ENCODE measurements at places on chromosomes 1 and 21.
A peak's percentile ranks its signal among the peaks of the same experiment; 100 is the strongest.

DNA sequence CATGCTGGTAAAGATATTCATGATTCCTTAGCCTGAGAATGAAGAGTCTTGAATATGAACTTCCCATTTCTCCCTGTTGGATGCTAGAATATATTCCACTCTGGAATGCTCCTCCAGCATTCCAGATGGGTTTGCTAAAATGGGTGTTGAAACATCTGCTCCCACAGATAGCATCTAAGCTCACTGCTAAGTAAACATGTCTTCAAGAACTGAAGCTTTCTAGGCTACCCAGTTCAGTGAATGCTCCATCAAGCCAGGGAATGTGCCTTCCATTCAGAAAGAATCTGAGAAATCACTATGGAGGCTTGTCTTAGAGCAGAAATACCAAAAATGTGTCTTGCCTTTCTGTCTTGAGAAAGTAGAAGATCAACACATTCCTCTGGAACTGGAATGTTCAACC, 81.1 kb downstream of the TNFSF18 start:
- no peak for DNase-seq

DNA sequence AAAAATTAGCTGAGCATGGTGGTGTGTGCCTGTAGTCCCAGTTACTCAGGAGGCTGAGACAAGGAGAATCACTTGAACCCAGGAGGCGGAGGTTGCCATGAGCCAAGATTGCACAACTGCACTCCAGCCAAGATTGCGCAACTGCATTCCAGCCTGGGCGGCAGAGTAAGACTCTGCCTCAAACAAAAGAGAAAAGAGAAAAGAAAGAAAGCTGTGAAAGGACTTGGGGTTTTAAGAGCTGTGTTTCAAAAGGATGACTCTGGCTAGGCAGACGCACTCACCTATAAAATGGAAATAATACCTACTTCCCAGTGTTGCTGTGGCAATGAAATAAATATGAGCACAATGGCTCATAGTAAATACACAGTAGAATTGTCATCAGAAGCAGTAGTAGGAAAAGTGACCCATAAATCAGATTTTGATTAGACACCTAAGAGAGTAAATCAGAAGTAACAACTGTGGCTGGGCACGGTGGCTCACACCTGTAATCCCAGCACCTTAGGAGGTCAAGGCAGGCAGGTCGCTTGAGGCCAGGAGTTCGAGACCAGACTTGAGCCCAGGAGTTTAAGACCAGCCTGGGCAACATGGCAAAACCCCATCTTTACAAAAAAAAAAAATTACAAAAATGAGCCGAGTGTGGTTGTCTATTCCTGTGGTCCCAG, 45.9 kb upstream of the PUM1 start:
- peak; percentile 23 for DNase-seq

- no peak for DNase-seq
Measured at GRCh38 chr1:53026254-53026653, 35.8 kb upstream of the PODN start.

DNA sequence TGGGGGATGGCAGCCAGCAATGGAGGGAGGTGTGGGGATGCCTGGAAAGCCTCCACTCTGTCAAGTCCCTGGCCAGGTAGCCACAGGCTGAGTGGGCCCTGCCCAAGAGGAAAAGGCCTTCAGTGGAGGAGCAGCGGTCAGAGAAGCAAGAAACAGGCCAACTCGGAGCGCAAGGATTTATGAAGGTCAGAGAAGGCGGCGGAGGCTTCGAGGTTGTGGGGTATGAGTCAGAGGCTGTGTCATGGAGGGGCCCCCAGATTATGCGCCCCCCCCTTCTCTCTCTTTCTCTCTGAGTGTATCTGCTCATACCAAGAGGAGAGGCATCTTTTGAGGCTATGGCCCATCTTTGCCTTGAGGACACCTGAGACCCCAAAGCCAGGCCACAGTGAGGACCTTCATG, 99.5 kb downstream of the CASZ1 start:
- DNase-seq, result no peak

GRCh38 chr1:167423684-167424619, 94.4 kb downstream of the CD247 start:
- no peak for DNase-seq

GRCh38 chr1:64112281-64112680, 91.1 kb upstream of the UBE2U start:
- no peak for DNase-seq

DNA sequence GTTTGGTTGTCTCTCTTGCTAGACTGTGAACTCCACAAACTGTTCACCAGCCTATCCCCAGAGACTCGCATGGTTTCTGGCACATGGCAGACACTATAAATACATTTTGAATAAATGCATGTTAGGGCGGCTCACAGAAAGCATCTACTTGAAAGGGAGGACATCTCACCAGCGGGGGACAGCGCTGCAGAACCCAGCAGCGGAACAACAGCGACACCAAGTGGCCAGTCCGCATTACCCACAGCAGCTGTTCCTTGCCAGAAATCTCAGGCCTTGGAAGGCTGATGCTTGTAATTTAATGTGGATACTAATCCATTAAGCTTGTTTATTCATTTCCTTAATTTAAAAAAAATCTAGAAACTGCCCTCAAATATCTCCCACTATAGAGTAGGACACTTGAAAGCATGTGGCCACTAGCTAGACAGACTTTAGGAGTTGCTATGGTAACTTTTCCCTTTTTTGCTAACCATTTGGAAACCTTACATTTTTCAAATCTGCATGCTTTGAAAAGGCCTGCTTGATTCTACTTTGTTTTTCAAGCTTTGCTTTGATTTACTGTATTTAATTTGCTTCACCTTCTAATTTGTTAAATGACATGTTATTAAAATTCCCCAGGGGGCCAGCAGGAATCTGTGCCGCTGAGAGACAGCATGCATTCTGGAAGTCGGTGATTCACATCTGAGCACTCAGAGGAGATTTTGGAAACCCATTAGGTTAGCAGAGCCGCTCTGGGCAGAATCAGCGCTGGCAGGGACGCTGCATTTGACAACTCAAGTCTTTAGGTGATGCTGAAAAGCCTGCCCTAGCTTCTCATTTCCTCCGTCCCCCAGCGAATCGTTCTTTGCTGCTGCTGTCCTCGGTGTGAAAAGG, 63.5 kb upstream of the SSX2IP start:
- peak; percentile 69 for DNase-seq

GRCh38 chr1:153430166-153430553, 13.8 kb downstream of the S100A7A start:
- no peak for DNase-seq

DNA sequence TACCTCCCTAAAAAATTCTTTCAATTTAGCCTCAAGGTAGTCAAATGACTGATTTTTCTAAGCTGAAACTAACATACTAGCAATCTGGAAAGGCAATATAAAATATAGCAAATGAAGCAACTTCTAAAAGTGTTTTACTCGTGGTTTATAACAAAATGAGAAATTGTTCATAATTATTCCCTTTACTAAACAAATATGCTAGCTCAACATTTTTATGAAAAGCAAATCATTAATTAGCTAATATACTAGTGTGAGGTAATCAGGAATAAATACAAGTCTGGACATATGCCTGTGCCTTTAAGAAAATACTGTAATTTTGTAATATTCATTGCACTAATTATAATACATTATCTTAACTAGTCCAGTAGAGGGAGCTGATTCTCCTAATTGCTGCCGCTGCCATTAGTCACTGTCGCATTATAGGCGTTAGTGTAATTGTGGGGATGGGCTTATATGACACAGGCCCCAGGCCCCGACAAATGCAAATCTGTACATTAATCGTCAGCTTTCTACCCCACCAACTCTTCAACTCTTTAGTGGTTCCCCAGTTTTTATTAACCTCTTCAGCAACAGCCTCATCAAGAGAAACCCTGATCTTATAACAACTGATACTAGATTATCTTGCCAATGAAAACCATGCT, 160.9 kb downstream of the GABPA start:
- DNase-seq, result no peak

DNA sequence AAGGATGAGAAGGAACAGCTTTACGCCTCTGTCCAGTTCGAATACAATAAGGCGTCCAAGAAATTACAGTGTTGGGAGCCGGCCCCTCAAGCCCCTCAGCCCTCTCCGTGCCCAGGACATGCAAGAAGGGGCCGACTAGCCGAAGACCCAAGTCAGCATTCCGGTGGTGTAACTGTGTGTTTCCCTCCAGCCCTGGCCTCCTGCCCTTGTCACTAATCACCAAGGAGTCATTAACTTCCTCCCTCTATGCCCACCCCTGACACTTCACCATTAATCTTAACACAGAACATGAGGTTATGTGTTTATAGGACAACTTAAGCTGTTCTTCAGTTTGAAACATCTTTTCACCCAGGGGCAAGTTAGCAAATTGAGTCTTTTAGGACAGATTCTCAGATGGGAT, 16.4 kb upstream of the C4BPB start:
- DNase-seq, result no peak

- DNase-seq, result no peak
Measured at GRCh38 chr1:28074892-28075511, 13.4 kb downstream of the EYA3 start.

DNA sequence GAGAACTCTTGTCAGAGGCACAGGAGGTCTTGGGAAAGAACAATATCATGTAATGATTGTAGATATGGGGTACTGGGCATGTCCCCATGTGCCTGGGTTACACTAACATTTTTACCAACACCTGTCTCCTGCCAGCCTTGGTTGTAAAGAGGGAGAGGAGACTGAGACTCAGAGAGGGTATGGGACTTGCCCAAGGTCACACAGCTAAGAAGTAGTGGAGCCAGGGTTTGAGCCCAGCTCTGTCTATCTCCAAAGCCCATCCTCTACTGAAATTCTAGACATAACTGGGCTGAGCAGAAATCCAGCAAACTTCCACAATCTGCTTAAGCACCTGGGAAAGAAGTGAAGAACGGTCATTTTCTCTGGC, 2.6 kb upstream of the THEMIS2 start:
- no peak for DNase-seq

- no peak for DNase-seq
Measured at GRCh38 chr1:67019600-67020136, 34.3 kb downstream of the SLC35D1 start.

DNA sequence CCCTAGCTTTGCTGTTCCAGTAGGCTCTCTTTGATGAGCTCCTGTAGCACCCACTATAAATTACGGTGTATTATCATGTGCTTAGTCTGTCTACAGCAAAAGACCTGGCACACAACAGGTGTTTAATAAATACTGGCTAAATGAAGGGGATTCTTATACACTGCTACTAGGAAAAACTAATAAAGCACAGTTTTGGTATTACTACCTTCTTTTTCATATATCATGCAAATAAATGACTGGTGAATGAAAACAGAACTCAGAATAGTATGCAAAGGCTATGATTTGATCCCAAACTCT, 26.4 kb downstream of the WDR26 start:
- DNase-seq, result no peak

DNA sequence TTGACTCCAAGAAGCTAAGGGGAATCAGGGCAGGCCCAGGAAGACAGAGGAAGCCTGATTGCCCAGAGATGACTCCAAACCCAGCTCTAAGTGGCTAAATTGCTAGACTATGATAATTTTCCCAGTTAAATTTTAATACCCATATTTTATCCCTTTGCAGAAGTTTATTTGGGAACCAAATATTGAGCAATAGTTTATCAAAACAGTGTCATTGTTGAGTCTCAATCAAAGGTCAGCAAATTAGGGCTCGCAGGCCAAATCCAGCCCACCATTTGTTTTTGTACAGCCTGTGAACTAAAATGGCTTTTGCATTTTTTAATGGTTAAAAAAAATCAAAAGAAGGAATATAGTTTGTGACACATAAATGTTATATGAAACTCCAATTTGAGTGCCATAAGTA, 47.1 kb downstream of the LBR start:
- DNase-seq, result no peak

DNA sequence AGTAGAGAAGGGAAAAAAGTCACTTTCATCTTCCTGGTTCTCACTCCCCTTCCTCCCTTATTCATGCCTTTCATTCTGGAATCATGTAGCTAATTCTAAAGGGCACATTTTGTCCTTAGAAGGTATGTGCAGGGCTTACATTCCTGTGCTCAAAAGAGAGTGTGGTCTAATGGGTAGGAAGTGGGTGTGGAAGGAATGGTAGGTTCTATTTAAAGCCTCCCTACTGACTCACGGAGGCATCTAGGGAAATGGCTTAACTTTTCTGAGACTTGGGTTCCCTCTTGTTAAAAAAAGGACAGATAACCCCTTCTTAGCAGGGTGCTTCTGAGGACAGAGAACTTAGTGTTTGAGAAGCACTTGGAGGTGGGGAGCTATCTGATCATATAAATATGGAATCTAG, 249.3 kb upstream of the DUSP10 start:
- DNase-seq, result no peak

DNA sequence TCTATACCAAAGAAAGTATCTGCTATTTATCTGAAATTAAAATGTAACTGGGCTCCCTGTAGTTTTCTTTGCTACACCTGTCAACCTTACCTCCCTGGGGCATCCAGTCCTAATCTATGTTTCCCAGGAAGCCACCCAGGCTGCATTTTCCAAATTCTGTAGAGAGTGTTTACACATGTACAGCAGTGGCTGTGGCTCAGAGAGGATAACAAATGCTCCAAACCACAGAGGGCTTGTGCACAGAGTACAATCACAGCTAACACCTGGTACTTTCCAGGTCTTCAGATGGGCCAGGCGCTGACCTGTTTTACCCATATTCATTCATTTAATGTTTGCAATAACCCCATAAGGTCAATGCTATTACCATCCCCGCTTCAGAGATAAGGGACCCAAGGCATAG, 146.5 kb upstream of the TNR start:
- no peak for DNase-seq

- peak; percentile 53 for DNase-seq
Measured at GRCh38 chr1:226672339-226672762, 66.7 kb downstream of the ITPKB start.

- DNase-seq, result no peak
Measured at GRCh38 chr1:185154912-185155513, 1.7 kb downstream of the TRMT1L start.

GRCh38 chr1:212754680-212755079, 36.9 kb downstream of the NSL1 start:
- no peak for DNase-seq

GRCh38 chr1:4170548-4171340, 270.7 kb upstream of the C1orf174 start:
- no peak for DNase-seq

DNA sequence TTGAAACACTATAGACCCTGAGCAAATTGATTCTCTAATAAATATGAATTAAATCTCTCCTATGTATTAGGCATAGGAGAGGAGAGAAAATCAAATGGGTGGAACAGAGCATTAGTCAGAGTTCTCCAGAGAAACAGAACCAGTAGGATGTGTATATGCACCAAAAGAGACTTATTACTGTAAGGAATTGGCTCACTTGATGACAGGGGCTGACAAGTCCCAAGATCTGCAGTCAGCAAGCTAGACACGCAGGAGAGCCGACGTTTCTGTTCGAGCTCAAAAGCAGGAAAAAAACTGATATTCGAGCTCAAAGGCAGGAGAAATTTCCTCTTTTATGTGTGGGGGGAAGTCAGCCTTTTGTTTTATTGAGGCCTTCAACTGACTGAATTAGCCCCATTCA, 259.2 kb upstream of the KAZN start:
- no peak for DNase-seq

DNA sequence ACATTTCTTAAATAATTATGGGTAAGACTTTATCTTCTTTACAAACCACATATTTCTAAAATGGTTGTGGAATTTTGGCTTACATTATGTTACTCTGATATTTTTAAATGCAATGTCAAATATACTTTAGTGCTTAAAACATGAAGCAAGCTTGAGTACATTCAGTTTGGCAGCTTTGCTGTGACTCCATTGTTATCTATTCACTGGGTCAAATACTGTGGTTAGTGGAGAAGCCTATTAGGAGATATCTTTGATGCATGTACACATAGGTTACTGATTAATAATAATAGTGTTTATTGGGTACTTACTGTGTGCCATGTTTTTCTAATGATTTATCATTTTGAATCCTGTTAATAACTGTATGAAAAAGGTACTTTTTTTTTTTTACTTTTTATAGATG, 520.4 kb upstream of the B3GALT2 start:
- DNase-seq, result no peak

Measured in prostate gland (tissue), 2 donors.